ENCODE measurements at places on chromosomes 2 and 18.
A peak's percentile ranks its signal among the peaks of the same experiment; 100 is the strongest.

- no peak for DNase-seq
Measured at GRCh38 chr2:156489750-156490465, 53.7 kb downstream of the GPD2 start.

GRCh38 chr2:98324181-98324580 is 22.1 kb upstream of the CNGA3 start:
- DNase-seq = no peak

- no peak for DNase-seq
Measured at GRCh38 chr2:128817171-128817570, 498.5 kb upstream of the HS6ST1 start.

GRCh38 chr18:61551586-61551985 is 218.4 kb downstream of the CDH20 start:
- DNase-seq = peak; percentile 15

DNA sequence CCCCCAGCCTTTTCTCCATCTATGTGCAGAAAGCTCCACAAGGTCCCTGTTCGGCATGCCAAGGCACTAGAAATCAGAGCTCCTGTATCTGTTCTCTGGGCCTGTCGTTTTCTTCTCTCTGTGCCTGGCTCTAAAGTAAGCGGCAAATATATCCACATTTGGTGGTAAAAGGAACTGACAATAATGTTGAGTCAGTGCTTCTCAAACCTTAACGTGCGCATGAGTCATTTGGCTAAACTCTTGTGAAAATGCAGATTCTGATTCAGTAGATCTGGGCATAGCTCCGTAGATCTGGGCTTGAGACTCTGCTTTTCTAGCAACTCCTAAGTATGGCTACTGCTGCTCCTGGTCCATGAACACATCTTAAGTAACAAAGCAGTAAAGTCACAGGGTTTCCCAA is 16.5 kb upstream of the ACSL3 start:
- DNase-seq = no peak

- DNase-seq = no peak
Measured at GRCh38 chr2:149490296-149490695, 97.3 kb downstream of the MMADHC start.

GRCh38 chr2:71256421-71256820 is 29.5 kb upstream of the PAIP2B start:
- DNase-seq = no peak

DNA sequence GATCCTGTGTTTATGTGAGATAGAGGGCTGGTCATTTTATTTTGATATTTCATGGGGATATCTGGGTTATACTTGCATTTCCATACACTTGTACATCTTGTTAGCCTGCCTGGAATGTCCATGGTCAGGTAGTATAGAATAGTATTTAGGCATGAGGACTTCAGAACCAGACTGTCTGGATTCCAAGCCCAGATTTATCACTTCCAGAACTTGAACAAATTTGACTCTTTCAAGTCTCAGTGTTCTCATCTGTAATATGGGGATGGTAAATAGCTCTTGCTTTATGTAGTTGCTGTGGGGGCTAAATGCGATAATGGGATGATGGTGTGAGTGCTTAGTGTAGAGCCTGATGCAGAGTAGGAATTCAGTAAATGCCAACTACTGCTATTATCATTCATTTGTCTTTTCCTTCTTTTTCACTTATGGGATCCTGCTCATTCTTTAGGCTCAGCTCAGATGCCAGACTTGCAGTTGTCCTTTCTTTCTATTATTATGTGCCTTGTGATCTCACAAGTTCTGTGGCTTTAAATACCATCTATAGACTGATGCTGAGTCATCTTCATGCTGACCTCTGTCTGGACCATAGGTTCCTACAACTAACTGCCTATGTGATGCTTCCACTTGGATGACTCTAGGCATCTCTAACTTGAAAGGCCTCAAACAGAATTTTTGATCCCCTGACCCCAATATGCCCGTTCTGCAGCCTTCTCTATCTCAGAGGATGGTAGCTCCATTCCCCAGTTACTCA is 67.4 kb downstream of the POLE4 start:
- no peak for DNase-seq

DNA sequence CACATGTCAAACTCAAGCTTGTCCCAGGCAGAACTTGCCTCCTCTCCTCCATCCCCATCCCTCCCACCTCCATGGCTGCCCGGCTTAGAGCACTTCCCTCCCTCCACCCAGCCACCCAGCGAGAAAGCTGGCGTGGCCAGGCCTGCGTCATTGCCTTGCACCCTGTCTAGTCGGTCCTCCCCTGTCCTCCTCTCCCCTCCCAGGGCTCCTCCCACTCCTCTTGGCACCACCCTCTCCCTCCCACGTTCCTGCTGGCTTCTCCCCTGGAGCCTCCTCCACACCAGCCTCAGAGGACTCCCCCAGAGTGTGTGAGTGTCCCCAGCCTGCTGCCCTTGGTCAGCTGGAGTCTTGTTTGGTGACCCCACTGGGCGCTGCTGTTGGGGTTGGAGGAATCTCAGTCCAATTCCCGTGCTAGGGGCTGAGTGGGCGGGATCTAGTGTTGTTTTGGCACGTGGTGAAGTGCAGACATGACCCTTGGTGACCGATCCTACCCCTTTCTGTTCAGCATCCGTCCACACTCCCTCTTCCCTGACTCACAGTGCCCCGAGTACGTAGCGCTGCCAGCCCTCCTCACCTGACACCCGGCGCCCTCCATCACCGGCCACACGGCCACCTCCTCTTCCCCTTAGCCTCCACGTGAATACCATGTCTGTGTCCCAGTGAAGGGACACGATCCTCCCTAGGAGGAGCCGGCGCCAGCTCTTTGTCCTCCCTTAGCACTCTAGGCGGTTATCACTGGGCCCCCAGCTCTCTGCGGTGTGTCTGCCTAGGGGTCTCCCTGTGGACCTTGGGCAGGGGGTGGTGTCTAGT is 41.4 kb downstream of the ATP6V1C2 start:
- DNase-seq = peak; percentile 54

GRCh38 chr2:232463701-232464543 is 8.0 kb downstream of the ALPI start:
- DNase-seq = no peak

DNA sequence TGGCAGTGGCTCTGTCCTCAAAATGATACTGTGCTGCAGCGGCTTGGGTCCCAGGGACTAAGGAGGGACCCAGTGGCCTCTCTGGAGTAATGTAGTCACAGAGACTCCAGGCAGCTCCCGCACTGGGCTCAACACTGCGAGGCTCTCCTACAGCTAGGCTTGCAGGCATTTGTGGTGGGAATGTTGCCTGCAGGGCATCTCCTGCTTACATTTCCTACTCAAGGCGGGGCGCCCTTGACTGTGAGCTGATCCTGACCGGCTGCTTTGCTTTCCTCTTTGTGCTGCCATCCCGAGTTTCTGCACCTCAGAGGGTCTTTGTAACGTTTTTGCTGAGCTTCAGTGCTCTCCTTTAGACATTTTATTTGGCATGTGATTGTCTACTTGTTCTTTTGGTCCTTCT is 177.4 kb upstream of the FN1 start:
- DNase-seq = no peak

- no peak for DNase-seq
Measured at GRCh38 chr2:71851094-71851750, 296.4 kb downstream of the CYP26B1 start.

DNA sequence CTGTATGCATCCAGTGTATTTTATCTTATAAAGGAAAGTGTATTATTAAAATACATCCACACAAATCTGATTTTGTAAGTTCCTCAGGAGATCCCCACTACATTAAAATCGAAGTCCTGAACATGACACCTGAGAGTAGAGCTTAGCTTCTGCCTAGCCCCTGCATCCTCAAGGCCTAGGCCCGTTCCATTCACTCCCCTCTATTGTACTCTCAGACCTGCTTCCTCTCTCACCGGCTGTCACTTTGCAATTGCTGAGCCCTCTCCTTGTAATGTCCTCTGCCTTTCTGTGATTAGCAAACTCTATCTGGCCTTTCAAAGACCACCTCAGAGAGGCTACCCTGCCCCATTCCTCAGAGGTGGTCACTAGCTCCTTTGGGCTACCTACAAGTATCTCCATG is 160.8 kb downstream of the FTCDNL1 start:
- no peak for DNase-seq

Data from H54 (cell line).